G401 (cell line): ENCODE measurements at places on chromosomes 7 and 10.

DNA sequence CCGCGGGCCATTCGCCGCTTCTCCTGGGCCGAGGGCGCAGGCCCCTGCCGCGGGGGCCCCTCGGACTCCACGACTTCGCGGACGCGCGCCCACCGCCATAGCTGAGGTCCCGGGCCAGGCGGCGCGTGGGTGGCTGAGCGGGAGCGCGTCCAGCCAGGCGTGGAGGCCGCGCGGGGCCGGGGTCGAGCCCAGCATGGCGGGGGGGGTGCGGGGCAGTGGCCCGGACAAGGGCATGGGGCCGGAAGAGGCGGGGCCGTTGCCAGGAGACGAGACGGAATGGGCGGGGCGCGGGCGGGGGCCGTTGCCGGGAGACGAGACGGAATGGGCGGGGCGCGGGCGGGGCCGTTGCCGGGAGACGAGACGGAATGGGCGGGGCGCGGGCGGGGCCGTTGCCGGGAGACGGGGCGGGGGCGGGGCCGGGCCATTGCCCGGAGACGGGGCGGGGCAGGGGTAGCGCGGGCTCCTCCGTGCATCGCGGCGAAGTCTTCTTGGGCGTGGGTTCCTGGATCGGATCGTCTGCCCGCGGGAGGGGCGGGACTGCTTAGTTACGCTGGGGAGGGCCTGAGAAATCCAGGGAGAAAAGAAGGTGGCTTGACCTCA, 14.8 kb downstream of the ADAM8 start:
- peak; percentile 66 for DNase-seq

- DNase-seq: no peak
Observed at GRCh38 chr10:112509558-112510291, 62.7 kb downstream of the VTI1A start.

DNA sequence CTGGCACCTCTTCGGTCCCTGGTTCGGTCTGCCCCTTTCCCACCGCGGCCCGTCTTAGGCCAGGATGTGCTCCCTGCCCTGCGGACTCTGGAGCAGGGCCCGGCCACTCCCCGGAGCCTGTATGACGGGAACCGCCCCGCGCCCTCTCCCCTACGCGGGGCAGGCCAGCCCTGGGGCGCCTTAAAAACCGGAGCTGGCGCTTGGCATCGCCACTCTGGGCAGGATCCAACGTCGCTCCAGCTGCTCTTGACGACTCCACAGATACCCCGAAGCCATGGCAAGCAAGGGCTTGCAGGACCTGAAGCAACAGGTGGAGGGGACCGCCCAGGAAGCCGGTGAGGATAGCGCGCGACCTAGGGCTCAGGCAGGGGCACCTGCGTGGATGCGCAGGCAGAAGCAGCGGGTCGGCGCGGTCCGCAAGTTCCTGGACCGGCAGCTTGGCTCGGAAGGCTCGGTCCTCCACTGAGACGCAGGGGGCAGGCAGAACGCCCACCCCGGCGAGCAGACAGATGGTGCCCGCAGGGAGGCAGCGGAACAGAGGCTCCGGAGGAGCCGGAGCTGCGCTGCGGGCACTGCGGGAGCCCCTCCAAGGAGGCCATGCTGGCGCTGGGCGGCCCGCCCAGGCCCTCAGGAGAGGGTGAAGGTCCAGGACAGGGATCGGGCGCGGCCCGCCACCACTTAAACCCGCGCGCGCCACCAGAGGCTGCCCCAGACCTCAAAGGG, at the start of gene ADIRF:
TSS of gene ADIRF (plus strand) at position 212 of the 723 bp plus-strand sequence. CDS start at position 275, 63 bp downstream.
- no peak for DNase-seq

GRCh38 chr7:45564886-45565455, 9.2 kb upstream of the ADCY1 start:
- DNase-seq: no peak

DNA sequence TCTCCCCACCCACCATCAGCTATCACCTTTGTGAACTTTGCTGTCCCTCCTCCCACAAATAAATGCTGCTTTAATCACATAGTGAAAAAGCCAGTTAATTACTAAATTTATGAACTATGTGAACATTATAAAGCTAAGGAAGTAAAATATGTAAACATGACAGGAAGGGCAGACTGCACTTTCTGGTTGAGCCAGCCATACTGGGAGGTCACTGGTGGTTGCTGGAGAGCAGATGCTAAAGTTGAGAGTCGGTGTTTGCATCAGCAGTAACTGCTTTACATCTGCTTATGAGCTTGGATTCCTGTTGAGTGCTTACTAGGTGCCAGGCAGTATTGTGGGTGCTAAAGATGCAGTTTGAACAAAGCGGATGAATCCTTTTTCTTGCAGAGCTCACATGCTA, 209.9 kb upstream of the FZD1 start:
- no peak for DNase-seq

DNA sequence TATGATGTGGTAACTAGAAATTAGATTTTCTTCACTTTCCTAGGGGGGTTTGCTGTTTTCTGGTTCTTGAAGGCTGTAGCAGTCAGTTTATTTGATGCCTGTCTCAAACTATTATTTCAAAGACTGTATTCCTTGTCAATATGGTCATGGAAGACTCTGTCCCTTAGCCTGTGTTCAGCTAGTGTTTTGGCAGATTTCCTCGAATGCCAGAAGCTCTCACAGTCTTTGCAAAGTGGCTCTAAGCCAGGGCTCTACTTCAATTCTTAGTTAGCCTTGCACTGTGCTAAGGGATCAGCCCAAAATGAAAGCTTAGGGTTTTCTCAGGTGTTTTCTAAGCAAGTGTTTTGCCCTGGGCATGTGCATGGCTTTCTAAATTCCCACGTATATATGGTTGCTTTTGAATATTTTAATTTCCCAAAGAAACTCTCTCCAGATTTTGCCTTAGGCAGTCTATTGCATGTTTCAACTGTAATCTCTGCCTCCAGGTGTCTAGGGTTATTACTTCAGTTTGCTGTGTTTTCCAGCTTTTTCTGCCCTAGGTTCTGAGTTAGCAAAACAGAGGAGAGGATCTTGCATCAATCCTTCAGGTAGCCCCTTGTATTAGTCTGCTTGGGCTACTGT, 7.2 kb upstream of the C1GALT1 start:
- DNase-seq: no peak

GRCh38 chr7:129771201-129771927, 159.8 kb downstream of the NRF1 start:
- no peak for DNase-seq

DNA sequence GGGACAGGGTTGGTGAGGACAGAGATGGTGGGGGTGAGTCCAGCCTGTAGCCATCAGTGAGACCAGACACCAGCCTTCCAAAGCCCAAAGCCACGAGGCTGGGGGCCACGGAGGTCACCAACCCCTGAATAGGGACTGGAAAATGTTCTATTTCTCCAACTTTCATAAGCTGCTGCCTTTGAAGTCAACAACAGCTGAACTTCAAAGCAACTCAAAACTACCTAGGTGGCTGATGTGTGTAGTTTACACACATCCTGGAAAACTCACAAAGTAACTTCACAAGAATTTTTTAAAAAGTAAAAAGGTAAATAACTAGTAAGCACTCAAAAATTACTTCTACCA, 88.8 kb downstream of the CHST15 start:
- no peak for DNase-seq

- DNase-seq: no peak
Observed at GRCh38 chr7:44103923-44104859, at the start of gene AEBP1. TSS of gene AEBP1 (plus strand) at chr7:44104345. CDS start at chr7:44104666, 321 bp downstream.

GRCh38 chr7:40921589-40922315, 781.1 kb downstream of the INHBA start:
- DNase-seq: no peak

DNA sequence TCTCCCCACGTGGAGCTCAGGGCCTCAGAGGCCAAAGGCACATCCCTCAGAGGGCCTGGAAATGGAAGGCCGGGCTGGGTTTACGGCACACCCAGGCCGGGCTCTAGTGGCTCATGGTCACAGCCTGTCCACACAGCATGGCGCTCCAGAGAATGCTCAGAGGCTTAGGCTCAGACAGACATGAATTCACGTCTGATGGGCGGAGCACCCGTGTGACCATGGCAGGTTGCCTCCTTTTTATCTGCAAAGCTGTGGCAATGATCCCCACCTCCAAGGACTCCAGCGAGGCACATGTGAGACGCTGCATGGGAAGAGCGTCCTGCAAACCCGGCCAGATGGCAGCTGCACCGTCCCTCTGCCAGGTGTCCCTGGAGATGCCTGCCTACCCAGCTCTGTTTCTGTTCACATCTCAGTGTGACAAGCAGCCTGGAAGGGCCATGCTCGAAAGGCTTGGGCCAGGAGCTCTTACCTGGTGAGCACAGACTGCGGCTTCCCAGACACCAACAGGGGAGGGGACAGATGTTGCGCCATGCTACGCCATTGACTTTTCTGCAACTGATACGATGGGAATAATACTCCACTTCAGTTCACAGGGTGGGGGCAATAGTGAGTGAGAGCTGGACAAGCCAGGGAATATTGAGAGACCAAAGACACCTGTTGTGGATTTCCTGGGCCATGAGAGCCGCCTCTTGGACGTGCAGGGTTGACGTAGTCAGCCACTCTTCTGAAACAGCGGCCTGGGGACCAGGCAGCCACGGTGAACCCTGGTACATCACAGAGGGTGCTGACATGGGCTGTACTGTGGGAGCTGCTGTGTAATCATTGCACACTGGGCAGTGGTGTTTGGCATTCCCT, 34.4 kb upstream of the FAM20C start:
- peak; percentile 69 for DNase-seq

DNA sequence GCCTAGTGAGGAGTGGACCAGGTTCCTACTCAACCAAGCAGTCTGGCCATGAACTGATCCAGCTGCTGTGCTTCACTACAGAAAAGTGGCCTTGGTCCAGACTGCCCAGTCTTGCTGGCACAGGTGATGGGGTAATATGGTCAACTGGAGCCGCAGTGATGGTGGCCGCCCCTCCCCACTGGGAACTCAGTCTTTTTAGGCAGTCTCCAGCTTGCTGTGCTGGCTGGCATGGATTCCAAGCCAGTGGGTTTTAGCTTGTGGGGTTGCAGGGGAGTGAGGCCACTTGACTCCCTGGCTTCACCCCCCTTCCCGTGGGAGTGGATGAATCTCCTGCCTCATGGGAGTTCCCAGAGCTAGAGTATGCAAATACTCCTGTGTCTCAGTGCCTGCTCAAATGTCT, 52.7 kb upstream of the CDK6 start:
- no peak for DNase-seq

- DNase-seq: no peak
Observed at GRCh38 chr7:42953994-42954393, 21.8 kb downstream of the MRPL32 start.

DNA sequence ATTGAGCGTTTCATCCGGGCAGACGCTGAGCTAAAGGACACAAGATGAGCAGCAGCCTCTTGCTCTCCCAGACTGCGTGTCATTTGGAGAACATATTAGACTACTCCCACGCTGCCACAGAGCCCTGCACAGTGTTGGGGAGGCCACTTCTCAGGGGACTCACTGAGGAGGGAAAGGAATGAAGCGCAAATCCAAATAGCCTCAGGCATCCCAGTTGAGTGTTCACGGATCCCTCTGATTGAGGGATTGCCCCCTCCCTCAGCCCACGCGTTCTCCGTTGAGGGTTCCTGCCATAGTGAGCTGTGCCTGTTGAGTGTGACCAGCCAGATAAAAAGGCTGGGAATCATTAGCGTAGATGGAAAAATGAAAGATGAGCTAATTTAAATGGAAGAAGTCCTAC, 563.4 kb downstream of the ACTR3B start:
- no peak for DNase-seq

DNA sequence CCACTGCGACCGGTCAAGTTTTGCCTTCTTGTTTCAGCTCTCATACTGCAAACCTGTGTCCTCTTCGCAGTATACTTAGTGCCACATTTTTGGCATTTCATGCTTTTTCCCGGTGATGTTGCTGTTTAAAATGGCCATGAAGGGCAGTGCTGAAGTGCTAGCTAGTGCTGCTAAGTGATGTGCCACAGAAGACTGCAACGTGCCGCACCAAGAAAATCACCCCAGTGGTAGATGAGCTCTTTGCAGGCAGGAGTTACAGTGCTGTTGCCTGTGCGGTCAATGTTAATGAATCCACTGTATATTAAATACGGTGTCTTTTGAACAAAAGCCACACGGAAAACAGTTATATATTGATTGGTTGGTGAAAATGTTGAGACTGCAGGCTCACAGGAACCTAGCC, 120.3 kb downstream of the ANLN start:
- DNase-seq: no peak

- no peak for DNase-seq
Observed at GRCh38 chr10:13268841-13269240, 31.0 kb downstream of the PHYH start.

DNA sequence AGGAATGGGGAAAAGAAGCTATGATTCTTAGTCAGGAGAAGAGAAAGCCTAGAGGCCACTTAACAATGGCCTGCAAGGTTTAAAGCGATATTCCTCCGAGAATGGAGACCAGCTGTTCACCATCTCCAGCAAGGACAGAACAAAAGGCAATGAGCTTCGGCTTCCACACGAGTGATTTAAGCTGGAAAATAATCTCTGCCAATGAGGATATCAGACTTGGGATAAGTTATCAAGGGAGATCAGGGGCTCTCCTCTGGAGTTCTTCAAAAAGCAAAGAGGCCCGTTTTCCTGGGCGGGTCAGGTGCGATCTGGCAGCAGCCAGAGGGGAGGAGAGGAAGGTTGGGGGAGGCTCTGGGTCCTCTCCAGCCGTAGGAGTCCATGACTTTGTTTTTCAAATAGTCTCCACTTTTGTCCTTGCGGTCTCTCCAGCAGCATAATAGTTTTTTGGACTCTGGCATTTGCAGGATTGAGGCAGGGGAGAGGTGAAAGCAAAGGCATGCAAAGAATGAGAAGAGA, 211.3 kb downstream of the SKIDA1 start:
- DNase-seq: no peak

GRCh38 chr10:104043185-104043830, 42.4 kb downstream of the COL17A1 start:
- DNase-seq: no peak

DNA sequence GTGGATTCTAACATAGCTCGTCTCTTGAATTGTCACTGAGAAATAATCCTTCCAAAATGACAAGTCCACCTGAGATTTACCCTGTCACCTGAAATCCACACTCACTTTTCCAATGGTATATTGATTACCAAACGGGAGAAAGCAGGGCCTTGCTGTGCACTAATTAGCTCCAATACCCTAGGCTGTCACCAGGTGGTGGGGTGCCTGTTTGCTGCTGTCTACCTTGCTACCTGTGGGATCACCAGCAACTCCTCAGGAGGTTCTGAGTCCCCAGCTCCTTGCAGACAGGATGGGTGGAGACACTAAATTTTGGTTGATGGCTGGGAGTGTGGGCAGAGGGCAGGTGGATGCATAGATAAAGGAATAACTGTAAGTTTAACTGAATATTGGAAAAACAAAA, 237.2 kb upstream of the ZNF32 start:
- DNase-seq: no peak

DNA sequence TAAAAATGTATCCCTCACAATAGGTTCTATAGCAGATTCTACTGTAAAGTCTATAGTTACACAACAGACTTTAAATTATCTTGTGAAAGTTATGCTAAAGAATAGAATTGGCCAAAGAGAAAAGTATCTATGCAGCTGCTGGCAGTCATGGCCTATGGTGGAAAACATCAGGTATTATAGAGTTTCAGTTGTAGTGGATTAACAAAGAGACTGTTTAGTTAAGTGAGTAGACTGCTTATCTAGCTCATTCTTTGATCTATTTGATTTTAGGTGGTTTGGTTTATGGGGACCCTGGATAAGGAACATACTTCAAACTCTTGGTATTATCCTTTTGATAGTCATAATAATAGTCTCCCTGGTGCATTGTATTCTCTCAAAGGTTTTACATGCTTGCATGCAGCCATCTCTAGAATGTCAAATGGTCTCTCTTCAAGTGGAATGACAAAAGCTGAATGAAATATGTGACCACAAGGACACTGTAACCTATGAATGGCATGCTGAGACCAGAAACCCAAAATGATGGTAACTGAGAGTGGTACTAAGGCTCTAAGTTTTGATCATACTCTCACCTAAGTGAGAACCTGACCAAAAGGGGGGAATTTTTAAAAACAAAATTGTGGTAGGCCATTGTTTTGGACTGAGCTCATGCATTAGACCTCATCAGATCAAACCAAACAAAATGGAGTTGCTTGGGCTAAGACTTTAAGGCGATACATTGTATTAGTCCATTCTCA, 54.9 kb upstream of the NAMPT start:
- DNase-seq: no peak
